NCI-H1436 treated with DMSO at 0.1 percent for 48 hours (cell line): ENCODE measurements at places on chromosomes 3 and 15.

DNA sequence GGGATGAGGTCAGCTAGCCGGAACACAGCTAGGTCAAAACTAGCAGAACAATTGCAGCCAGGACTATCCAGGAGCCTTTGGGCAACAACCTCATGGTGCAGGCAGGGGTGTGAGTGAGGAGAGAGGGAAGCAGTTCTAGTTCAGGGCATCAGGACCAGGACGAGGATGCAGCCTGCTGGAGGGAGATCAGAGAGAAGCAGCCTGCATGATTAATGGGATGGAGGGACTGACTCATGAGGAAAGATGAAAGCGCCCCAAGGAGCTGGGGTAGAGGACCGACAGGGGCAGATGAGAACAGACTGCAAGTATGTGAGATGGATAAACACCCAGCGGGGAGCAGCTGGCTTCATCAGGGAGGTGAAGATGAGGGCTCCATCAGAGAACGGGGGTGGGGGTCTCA, 37.9 kb upstream of the LRTM1 start:
- no peak for DNase-seq

DNA sequence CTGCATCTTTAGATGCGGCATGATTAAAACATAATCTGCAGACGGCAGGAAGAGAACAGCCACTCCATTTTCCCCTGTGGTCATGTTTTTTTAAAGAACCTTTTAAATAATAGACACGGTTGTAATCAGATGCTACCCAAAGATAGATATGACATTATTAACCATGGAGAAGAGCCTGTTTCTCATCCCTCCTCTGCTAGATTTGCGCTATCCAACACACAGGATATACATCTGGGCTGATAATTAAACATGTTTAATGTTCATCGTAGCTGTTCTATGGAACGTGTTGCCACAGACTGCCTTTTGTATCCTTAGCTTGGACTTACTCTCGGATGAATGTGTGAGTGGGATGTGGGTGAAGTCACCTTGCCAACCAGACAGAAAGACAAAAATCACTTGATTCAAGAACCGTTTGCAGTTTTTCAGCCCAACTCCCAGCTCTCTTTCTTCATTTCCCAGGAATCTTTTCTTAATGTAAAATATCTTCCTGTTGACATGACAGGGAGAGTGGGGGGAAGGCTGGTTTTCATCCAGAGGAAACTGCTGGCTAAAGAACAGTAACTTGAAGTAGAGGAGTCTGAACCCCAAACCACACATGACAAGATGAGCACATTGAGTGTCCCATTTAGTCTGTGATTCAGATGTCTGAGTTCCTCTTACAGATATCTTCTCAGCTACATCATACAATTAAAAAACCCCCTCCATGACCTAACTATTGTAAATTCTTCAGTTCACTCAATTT, 118.6 kb upstream of the PRICKLE2 start:
- no peak for DNase-seq

DNA sequence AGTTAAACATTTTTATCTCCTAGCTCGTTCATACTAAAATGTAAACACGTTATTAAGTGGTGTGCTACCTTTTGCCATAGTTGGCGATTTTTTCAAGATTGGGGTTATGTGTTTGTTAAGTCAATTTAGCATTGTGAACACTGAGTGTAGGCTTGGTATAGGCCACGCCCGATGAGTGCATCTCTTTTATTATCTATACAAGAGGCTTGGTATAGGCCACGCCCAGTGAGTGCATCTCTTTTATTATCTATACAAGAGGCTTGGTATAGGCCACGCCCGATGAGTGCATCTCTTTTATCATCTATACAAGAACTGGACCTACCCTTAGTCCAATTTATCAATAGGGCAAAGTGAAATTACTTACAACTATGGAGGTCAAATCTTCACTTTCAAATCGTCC, 70.4 kb downstream of the NIPA2 start:
- no peak for DNase-seq

DNA sequence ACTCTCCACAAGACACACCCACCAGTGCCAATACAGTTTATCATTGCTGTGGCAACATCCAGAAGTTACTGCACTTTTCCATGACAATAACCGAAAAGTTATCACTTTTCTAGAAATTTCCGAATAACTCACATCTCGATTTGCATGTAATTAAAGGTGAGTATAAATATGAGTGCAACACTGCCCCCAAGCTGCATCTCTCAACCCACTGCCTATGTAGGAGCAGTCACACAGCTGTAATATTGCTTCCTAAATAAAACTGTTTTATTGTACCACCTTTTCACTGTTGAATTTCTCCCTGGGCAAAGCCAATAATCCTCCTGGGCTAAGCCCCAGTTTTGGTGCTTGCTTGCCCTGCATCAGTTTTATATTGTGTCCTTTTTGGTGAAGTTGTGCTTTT, 601.0 kb upstream of the EPHA6 start:
- DNase-seq, result no peak

DNA sequence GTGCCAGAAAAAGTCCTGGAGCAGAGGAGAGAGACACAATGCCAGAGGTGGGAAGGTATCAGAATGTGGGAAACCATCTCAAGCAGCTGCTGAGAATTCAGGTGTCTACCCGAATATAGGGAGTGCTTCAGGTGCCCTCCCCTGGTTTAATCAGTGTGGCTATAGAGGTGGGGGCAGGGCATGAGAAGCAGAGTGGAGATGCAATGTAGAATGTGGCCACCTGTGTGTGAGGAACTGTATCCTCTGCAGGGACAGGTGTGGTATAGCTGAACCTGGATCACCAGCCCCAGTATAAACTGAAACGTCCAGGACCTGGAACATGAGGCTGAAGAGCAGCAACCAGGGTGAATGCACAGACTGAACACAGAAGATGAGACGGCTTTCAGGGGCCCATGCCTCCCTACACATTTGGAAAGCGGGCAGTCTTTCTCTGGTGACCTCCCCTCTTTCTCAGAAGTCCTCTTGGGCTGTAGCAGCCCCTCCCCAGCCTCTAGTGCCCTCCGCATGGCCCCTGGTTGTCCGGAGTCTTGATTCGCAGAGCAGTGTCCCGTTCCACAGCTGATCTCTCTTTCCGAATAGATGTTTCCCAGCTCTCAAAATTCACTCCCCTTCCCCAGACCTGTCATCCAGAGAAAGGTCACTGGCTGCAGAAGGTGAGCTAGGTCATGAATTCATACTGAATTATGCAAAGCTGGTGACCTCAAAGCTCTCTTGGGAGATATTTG, 103.1 kb downstream of the ABHD5 start:
- no peak for DNase-seq

- DNase-seq, result no peak
These were observed 16.6 kb downstream of the ACAD9 start for GRCh38 chr3:128895843-128896697.

DNA sequence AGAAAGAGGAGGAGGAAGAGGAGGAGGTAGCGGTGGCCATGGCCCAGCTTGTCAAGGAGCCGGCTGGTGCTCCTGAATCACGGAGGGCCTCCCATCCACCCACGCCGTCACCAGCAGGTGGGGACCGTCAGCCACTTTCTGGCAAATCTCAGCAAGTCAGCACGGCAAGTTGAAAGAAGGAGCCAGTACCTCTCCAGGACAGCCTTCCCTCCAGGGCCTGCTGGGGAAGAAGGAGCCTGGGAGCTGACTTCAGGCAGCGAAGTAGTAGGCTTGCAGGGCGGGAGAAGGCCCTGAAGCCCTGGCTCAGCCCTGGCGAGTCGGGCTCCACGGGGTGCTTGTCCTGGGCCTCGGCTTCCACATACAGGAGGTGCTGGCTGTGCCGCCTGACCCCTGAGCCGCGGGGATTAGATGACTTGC, 99.2 kb upstream of the TRPM1 start:
- no peak for DNase-seq

DNA sequence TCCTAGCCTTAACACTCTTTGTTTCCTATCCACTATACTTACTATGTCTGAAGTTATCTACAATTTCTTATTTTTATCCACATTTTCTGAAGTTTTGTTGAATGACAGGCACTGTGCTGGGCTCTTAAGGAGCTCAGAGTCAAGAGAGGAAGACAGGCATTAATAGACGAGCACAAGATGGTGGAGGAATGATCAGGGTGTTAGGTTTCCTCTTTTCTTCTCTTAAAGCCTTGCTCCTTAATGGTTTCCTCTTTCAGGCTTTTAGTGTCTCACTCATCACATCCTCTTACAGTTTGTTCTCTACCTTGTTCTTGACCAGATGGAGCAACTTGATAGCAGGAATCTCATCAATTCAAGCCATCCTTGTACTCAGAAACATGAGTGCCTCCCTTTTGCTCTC, 52.9 kb upstream of the BCL6 start:
- DNase-seq, result no peak

GRCh38 chr15:93141371-93141794, 52.4 kb upstream of the RGMA start:
- no peak for DNase-seq

- peak; percentile 14 for DNase-seq
These were observed 94.0 kb downstream of the WDR76 start for GRCh38 chr15:43920815-43921214.

DNA sequence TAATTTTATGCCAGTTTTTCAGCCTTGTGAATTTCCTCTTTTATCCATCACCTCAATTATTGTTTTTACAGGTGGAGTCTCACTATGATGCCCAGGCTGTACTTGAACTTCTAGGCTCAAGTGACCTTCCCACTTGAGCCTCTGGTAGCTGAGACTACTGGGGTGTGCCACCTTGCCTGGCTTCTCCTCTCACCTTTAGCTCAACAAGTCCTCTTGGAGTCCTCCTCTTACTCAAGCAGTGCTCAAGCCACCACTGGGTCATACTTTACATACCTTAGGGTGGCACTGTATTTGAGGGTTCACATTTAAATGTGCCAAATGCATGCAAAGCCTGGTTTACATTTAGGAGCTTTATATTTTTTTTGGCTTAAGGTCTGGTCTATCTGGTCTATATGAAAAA, 350.1 kb upstream of the MCTP2 start:
- DNase-seq, result no peak

- no peak for DNase-seq
These were observed 15.9 kb downstream of the PLA2G4F start for GRCh38 chr15:42140383-42141070.

GRCh38 chr3:18556503-18557135, 131.5 kb upstream of the SATB1 start:
- DNase-seq, result no peak

DNA sequence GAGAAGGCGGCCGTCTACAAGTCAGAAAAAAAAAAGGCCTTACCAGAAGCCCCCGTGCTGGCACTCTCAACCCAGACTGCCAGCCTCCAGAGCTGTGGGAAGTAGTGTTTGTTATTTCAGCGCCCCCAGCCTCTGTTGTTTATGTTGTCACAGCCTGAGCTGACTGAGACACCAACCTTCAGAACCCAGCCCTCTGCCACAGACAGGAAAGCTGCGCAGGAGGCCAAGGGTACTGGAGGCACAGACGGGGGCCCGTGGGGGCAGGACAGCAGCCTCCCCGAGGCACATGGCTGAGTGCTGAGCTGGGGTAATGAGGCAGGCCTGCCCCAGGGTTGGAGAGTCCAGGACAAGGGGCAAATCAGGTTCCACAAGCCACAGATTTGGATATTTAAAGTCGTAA, 33.7 kb downstream of the HCN4 start:
- DNase-seq, result no peak

- DNase-seq, result no peak
These were observed 4.0 kb upstream of the CHRNB4 start for GRCh38 chr15:78645009-78645408.

GRCh38 chr15:57034613-57035012, 116.2 kb downstream of the TCF12 start:
- no peak for DNase-seq

DNA sequence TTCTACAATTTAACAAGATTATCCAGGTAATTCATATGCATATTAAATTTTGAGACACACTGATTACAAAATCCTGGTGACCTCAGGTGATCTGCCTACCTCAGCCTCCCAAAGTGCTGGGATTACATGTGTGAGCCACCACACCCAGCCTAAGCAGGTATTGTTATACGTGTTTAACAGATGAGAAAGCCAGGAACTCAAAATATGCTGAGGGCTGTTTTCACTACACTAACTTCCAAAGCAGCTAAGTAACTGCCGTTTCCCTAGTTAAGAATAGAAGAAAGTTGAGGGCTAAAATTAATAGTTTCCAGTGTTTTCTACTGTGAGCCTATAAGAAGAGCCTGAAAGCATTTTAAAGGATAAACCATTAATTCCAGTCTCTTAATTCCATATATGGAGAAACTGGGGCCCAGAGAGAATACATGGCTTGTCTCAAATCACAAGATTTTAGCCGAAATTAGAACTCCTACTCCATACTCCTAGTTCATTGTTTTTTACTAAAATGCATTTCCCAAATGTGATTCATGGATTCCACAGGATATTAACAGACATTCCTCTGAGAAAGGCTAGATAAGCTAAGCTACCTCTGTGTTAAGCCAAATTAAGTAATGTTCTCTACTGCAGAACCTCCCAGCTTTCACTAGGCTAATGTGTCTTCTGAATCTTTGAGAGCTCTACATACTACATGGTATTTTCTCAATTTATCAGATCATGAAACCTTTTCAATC, 17.0 kb upstream of the AVEN start:
- no peak for DNase-seq

DNA sequence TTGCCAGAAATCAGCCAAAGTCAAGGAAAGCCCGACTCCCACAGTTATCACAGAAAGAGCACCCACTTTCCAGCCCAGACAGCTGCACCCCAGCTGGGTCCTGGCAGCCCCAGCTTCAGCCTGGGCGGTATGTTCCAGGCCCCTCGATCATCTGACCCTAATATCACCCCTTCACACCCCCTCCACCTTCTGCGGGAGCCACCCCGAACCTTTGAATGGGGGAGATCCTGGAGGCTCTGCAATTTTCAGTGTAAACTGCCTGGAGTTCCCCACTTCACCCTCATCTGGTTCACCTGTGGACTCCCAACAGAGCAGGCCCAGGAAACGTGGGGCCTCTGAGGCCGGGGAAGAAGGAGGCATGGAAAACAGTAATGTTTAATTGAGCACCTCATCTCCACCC, 5.9 kb downstream of the PRSS50 start:
- DNase-seq, result no peak

DNA sequence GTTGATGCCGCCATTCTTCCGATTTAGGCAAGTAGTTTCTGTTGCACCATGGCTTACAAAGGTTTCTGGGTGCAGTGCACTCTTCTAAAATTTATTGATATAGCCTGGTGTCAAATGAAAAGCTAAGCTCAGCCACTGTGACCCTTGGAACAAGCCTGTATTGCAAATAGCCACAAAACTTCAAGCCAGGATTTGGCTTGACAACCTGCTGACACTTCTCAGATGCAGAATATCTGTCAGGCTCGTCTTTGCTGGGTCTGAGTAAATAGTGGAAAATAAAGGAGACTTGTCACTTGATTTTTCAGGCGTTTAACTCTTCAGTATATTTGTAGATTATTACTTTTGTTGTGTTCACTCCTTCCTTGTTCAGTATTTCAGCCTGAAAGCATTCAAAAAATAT, 871.8 kb downstream of the OTOL1 start:
- no peak for DNase-seq

DNA sequence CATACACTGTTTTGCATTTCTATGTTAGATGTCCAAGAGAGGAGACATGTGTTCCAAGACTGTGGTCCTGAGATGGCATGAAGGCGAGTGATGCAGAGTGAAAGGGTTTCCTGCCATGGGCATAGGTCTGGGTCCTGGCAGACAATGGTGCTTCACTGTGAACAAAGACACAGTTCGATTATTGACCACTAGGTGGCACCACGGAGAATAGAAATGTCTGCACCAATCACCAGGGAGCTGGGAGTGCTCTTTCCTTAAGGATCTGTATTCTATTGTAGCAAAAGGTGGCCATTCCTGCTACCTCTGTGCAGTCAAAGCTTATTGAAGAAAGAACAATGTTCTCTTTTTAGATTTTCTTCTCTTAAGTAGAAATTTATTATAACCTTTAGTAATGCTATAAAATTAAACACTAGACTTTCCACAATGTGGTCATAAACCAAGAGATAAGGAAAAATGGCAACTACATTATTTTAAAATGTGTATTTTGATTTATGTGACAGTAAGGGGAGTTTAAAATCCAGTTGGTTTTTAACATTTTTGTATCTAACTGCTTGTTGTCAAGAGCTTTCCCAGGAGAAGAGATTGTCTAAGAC, 88.7 kb downstream of the GABRG3 start:
- DNase-seq, result no peak
